Stimulated activated CD8-positive, alpha-beta memory T cell treated with anti-CD3 and anti-CD28 coated beads, Interleukin-7, amount 100 ng/mL, for 1 hour (primary cell): ENCODE measurements at places on chromosomes 1 and 21.

DNA sequence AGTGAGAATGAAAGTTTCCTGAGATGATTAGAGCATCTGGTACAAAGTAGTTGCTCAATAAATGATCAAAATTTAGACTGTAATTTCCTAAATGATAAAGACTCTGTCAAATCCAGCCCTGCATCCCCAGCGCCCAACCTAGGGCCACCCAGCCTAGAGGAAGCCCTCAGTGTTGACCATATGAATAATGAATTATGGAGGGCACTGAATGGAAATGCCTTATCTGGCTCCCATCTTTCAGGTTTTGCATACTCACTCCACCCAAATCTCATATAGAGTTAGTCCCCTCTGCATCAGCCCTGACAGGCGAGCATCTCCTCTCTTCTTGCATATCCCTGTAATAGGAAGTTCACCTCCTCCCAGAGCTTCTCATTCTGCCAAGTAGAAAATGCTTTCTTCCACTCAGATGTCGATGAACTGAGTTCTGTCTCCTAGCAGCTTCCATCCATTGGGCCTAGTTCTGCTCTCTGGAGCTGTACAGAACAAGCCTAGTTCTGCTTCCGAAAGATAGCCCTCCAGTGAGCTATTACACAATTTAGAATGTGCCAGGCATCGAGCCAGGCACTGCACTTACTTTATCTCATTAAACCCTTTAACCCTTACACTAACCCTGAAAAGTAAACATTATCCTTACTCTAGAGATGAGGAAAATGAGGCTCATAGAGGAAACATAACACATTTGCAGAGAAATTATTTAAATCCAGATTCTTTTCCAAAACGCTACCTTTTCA lies 20.9 kb downstream of the COA7 start:
- no peak for DNase-seq

GRCh38 chr21:15365751-15366392 lies 301.1 kb upstream of the NRIP1 start:
- no peak for DNase-seq

GRCh38 chr1:233379869-233380438 lies 52.4 kb downstream of the MAP3K21 start:
- DNase-seq = no peak

GRCh38 chr1:180234369-180235076 lies 4.5 kb downstream of the LHX4 start:
- DNase-seq = no peak

DNA sequence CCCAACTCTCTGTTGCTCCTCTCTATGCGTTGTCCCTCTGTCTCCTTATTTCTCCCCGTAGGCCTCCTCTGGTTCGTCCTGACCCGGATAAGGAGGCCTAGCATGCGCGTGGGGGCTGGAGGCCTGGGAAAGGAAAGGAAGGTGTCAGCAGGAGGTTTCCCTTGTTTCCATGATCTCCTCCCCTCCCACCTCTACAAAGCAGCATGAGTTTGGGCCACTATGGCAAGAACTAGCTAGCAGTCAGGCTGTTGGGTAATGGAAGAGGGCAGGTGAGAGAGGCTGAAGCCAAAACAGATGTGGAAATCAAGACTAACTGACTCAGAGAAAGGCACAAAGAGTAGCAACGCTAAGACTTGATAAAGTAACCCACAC lies 687 bp upstream of the SEMA6C start:
- no peak for DNase-seq

GRCh38 chr21:45540601-45540970 lies 1.7 kb downstream of the SLC19A1 start:
- DNase-seq = no peak

DNA sequence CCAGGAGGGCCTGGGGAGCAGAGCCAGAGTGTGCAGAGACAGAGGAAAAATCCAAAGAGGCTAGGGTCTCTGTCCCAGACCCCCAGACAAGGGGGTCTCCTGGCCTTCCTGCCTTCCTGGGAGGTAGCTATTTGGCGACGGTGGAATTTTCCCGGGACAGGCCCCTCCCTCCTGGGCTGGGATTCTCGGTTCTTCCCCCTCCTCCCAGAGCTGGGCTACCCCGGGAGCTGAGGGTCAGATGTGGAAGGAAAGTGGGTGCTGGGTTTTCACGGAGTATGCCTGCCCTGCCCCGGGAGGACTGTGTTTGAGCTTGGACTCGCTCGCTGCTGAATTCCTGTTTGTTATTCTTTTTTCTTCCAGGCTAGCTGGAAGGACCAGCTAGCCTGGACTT lies 759 bp downstream of the AMPD2 start:
- DNase-seq = no peak

GRCh38 chr1:248622570-248623001 lies 12.3 kb downstream of the OR2T11 start:
- DNase-seq = no peak

DNA sequence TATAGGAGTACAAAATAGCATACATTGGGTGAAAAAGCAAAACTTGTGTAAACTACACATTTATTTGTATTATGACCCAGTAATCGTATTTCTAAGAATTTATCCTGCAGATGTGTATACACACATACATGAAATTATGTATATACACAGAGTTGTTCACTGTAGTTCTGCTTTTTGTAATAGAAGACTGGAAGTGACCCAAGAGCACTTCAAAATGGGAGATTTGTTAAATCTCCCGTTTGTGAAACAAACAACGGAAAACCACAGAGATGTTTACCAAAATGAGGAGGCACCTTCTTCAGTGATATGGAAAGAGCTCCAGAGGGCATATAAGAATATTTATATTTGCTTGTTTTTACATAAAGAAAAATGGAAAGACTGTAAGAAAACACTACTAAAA lies 18.0 kb upstream of the MNDA start:
- DNase-seq = no peak

- DNase-seq = no peak
These were observed 218.8 kb downstream of the TOMM20 start for GRCh38 chr1:234909851-234910250.

GRCh38 chr1:188689542-188689941 lies 1788.1 kb downstream of the BRINP3 start:
- no peak for DNase-seq

- no peak for DNase-seq
These were observed 19.7 kb upstream of the IFNLR1 start for GRCh38 chr1:24206516-24207394.

GRCh38 chr1:214471458-214471857 lies 79.9 kb downstream of the PTPN14 start:
- DNase-seq = no peak

DNA sequence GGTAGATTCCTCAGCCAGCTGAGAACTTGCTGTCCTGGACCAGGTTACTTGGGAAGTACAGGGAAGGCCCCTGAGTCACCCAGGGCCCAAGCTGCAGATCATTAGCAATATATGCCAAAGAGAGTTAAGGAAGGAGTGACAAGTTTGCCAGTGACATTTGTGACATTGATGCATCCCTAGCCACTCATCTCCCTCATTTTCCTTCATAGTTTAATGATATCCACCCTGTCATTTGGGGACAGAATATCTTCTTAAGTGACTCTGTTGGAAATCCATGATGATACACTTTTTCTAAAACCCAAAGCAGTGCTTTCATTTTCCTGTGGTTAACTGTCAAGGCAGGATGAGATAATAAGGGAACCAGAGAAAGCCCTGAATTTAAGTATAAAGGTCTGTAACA lies 3.2 kb downstream of the TNN start:
- no peak for DNase-seq

DNA sequence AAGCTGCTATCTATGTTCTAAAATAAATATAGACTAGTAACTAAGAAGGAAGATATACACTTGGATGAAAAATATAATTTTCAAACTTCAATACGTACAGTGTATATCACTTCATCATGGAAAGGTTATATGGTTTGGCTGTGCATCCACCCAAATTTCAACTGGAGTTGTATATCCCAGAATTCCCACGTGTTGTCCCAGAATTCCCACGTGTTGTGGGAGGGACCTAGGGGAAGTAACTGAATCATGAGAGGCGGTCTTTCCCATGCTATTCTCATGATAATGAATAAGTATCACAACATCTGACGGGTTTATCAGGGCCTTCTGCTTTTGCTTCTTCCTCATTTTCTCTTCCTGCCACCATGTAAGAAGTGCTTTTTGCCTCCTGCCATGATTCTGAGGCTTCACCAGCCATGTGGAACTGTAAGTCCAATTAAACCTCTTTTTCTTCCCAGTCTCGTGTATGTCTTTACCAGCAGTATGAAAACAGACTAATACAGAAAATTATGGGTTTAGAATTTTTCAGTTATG lies 10.7 kb downstream of the NEGR1 start:
- no peak for DNase-seq

DNA sequence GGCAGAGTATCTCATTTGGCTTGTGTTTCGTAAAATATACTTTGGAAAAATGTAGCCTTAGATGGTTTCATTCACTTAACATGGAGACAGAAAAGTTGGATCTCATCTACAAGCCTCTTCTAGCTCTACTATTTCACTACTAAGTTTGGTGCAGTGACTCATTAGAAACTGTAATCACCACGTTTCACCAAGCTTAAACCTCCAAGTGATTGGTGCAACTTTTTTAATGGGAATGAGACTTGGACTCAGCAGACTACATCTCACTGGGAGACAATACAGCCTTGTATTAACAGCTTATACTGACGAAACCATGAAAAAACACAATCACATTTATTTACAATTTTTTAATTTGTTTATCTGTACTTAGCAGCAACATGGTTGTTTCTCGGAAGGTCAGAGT lies 29.9 kb upstream of the NRIP1 start:
- DNase-seq = no peak

GRCh38 chr1:110242062-110242461 lies 31.9 kb downstream of the KCNC4 start:
- DNase-seq = no peak

DNA sequence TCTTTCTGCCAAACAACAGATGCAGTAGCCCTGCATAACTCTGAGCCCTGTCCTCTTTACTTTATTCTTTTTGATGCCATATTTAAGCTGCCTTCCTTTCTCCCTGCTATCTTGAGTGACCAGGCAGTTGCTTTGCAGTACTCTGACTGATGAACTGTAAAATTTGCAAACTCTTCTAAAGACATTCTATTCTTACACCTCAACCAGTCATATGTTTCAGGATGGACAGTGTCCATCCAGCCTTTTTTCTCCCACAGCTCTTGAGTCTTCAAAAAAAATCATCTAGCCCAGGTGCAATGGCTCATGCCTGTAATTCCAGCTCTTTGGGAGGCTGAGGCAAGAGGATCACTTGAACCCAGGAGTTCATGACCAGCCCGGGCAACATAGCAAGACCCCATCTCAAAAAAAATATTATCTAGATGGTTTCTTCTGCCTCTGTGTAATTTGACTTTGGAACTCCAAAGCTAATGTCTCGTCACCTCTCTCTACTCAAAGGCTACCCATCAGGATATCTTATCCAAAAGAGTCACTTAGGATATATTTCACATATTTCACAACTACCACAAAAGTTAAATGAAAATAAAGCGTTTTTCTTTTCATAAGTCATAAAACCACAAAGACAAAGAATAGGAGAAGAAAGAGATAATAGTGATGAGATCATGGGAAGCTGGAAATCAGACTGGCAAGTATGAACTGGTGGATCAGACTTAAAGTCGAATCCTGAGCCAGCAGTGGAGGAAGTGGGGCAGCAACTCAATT lies 54.6 kb upstream of the IPO9 start:
- no peak for DNase-seq

- DNase-seq = no peak
These were observed 27.6 kb downstream of the IPP start for GRCh38 chr1:45722809-45723208.

DNA sequence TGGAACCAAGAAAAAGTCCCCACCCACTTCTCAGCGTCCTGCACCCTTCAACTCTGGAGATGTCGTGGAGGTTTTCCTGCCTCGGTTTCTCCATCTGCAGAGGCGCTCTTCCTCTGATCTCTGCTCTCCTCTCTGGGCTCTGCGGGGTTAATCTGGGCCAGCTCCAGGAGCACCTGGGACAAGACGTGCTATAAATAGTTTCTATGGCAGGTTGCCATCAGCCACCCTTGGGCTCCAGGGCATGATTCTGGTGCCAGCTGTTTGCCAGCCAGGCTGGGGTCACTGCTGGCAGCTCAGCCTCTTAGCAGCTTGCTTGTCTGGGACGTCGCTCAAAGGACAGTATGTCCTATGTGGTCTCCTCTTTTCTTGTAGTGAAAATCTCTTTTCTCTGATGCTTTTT lies 137.1 kb downstream of the ACTL8 start:
- DNase-seq = no peak

GRCh38 chr1:3168678-3169077 lies 99.7 kb downstream of the PRDM16 start:
- no peak for DNase-seq

GRCh38 chr1:59732214-59732955 lies 82.4 kb upstream of the HOOK1 start:
- DNase-seq = no peak

DNA sequence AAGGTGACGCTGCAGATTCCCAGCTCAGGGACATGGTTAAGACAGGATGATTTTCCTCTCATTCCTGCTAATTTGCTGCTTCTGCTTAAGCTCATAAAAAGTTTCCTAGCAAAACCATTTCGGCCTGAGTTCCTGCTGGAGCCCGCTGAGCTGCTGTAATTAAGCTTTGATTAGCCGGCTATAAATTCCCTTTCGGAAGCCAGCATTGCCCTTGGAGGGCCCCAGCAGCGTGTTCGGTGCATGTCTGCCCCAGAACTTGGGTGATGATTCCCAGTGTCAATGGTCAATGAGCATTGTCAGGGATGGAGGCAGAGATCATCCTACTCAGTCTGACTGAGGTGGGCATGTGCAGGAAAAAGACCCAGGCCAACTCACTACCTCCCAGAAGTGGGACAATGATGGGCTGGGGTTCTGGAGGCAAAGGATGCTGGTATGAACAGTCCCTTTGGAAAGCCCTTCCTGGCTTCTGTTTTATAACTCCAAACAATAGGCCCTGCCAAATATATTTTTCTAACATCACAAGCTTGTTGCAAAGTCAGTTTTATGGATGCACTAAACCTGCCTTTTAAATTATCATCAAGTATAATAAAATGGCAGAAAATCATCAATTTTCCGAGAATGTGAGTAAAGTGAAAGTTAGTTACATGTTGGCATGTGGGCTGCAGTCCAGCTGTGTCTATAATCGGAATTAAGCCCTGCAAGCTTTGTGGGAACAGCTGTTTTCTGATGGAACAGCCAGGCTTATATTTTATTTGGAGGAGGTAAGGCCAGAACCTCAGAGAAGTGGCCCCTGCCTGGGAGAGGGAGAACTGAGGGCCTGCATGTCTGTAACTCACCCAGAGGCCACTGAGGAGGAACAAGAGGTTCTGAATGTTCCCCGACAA lies 257.1 kb downstream of the GRIK3 start:
- no peak for DNase-seq

GRCh38 chr21:43025636-43026180 lies 49.9 kb downstream of the CBS start:
- no peak for DNase-seq

- no peak for DNase-seq
These were observed 1.0 kb downstream of the AKR7A2 start for GRCh38 chr1:19310720-19311502.
